Neural crest cell (in vitro differentiated cells): ENCODE measurements at places on chromosomes 16 and 17. TPM values are rescaled to one million over a fixed set of nuclear protein-coding genes. Genes with fewer than 3 reads are reported as not detected.

Gene OR1A1
- not detected in 2 replicates for total RNA-seq

DNA sequence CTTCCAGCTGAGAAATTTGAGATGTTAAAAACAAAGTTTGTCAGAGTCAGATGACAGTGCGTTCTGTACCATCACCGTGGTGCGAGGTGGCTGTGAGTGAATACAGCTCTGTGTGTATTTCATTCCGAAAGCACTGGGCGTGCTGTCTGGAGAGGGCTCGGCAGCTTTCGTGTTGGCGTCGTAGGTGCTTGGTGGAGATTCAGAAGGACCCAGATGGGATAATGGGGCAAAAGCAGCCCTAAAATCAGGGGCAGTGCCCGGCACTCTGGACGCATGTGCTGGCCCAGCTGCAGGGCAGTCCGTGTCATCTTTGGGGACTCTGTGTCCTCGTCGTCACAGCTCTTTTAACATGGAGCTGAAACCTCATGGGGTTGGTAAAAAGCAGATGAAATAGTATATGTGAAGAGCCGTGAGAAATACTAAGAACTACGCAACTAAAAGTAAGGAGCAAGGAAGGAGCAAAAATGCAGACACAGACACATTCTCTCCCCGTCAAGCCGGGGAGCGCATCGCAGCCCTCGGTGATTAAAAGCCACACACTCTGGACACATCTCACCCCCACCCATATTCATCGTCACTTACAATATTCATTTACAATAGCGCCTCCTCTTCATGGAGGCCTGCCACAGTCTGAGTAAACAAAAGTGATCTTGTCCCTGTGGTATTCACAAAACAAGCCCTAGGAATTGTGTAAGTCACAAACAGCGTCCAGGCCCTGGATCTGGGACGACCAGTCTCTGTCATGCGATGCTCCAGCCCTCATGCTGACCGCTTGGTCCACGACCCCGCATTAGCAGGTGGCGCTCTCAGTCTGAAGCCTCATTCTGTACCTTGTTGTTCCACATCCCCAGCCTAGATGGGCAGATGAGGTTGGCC, 206.7 kb downstream of the RPTOR start:
- no peak for DNase-seq

DNA sequence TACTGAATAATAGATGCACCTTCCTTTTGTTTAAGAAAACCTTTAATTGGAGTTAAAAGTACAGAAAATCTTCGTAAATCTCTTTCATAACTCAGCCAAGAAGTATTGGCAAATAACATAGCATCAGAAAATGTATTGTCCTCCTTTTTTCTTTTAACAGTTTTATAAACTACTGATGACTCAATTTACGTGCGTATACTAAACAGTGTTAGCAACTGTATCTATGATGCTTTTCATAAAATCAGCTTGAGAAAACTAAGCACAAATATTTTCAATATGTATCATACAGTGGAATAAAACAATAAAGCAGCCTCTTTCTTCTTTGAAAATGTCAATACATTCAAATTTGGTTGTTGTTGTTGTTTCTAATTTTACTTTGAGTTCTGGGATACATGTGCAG, 88.6 kb downstream of the STXBP4 start:
- no peak for DNase-seq

GRCh38 chr17:62802561-62803205, 5.4 kb downstream of the MARCHF10 start:
- DNase-seq = no peak

Gene TBC1D3B
- total RNA-seq = 12.5 and 13.2 TPM in 2 replicates

GRCh38 chr17:45318561-45319230, 1.9 kb upstream of the MAP3K14 start:
- DNase-seq = no peak

DNA sequence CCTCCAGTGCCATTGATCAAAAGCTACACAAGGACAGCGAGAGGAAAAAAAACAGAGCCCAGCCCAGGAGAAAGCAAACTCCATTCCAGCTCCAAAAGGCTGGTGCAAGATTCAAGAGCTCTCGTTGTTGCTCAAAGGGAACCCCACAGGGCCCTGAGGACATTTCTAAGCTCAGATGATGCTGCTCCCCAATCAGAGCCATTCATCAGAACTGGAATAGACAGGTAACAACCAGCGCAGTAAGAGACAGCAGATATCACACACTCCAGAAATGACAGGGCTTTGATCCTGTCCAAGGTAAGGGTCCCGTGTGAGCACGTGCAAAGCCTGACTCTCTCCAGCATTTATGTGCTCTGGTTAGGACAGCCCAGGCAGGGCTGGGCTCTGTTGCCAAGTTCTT, 20.1 kb downstream of the PMP22 start:
- no peak for DNase-seq

GRCh38 chr16:2981899-2982250, 1.6 kb upstream of the PKMYT1 start:
- no peak for DNase-seq

GRCh38 chr17:5971969-5972368, 98.2 kb upstream of the WSCD1 start:
- no peak for DNase-seq

GRCh38 chr17:48134912-48135480, 27.4 kb downstream of the SNX11 start:
- DNase-seq = no peak

Gene CRHR1
- 0.41 and 1.1 TPM in 2 replicates for total RNA-seq

- no peak for DNase-seq
Measured at GRCh38 chr17:64441772-64442540, 7.0 kb upstream of the MILR1 start.
